GM20000 (cell line): ENCODE measurements at places on chromosomes 11 and 22.

GRCh38 chr11:97610854-97611253 lies 1221.0 kb downstream of the JRKL start:
- no peak for DNase-seq

DNA sequence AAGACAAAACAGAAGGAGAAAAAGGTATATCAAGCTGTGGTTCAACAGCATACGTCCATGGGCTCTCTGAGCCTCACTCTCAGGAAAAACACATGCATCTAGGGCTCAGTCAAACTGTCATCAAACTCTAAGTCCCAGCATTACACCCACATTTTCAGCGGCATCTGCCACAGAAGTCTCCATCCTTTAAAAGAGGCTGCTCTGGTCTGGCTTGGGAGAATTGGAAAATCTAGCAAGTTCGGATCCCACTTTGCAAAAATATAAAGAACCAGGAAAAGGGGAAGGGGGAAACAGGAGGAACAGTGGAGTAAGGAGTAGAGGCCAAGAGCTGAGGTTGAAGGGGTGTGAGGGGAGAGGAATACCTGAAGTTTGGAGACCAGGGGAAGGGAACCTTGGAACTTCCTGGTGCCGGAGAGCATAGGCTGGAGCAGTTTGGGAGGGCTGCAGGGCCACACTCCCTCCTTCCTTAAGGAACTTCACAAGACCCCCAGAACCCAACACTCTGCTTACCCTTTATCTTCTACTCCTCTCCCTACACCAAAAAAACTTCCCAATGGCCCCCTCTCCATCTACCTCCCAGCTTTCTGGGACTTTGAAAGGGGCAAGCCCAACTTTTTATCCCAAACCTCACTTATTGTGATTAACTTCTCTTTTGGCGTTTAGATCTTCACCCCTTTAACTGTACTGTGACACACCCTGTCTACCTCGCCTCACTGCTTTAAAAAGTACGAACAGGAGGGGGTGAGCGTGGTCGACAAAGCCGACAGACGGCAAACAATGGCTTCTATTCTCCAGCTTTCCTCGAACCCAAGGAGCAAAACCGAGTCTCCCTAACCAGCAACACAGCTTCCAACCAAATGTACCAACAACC lies 4.0 kb downstream of the PAX6 start:
- DNase-seq: peak; percentile 27

GRCh38 chr22:26783885-26784284 lies 126.5 kb downstream of the MIAT start:
- DNase-seq: no peak

DNA sequence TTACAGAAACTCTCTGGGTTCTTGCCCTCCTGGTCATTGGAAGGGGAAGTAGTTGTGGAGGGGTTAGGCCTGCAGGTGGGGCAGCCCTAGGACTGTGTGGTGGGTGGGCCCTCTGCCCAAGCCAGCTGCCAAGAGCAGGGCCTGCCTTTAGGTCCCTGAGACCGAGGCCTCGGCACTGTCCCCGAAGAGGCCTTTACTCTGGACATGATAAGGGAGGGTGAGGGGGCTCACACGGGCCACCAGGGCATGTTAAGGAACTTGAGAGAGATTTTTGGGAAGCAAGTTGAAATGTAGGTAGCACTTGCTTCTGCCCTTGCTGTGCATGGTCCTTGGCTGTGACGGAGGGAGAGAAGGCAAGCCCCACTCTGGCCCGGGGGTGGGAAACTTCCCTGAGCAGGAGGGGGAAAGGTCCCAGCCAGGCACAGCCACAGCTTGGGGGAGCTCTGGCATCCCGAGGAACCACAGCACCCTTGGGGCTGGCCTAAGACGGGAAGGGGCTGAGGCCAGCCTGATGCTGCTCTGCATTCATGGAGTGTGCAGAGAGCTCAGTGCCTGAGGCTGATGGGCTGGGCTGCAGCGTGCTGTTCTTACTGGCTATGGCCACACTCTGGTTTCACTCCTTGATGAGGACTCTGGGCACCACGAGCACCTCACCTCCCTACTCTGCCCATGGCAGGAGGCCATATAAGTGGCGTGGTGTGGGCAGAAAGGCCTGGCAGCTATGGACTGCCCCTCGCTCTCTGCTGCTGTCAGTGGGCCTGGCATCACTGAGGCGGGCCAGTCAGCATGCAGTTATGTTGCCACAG lies 7.8 kb upstream of the RANBP1 start:
- DNase-seq: no peak

DNA sequence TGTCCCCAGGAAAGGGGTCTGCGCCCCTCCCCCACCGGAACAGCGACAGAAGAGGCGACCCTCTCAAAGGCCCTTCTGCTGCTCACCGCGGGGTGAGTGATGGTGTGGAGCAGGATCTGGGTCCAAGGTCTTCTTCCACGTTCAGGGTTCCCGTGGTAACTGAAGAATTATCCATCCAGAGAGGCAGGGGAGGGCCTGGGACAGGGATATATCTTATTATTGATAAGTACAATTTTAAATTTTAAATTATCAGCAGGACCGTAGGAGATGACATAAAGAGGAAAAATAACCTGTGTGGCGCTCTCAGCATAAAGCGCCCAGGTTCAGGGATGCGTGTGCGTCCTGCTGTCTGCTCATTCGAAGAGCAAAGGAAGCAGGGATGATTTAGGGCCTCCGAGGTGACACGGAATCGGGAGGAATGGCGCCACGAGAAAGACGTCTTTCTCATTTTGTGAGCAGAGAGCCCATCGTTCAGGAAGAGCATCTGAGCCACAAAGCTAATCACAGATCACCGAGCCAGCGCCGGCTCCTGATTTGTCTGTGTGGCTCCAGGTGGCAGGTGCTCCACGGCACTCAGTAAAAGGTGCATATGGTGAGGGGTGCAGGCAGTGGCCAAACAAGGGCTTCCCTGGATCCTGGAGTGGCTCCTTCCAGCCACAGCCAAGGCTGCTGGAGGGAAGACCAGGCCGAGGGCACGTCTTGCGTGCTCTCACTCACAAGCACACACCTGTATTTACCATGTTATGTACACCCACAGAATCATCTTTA lies 19.3 kb downstream of the KRTAP5-5 start:
- no peak for DNase-seq

- no peak for DNase-seq
Observed at GRCh38 chr11:128581561-128582272, 5.6 kb downstream of the ETS1 start.
